ENCODE measurements at places on chromosomes 6 and 20.
A peak's percentile ranks its signal among the peaks of the same experiment; 100 is the strongest.

- DNase-seq: no peak
These were observed 29.0 kb upstream of the SRF start for GRCh38 chr6:43142101-43142500.

DNA sequence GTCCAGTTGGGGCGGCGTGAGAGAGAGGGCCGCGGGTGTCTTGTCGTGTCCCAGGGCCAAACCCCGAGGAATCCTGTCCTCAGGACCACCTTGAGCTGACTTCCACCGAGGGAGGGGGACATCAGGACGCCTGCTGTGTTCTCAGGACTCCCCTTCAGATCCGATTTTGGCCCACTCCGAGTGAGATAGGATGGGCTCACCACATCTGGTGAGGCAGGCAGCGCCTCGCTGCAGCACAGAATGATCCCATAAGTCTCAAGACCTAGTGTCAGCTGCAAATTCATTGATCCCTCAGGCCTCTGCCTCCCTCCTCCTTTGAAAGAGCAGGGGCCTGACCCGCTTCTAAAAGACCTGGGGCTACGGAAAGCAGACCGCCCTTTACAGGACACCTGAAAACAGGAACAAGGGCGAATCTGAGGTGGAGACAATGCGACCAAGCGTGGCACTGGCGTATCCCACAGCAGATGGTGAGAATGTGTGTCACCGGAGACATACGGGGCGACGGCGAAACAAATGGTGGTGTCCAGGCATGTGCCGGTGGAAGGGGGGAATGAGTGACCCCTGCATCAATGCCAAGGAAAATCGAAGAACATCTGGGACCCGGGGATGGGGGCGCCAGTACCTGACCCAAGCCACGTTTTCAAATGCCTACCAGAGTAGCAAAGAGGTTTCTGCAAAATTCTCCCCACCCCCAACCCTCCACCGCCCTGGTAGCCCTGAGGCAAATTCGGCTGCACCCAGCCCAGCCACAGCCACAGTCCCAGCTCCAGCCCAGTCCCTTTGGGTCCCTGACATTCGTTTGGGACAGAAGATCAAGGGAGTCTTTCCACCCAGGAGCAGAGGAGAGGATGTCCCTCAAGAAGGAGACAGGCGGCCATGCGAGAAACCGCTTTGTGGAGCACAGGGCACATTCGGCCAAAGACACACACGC, 162.1 kb upstream of the ZNF337 start:
- no peak for DNase-seq

DNA sequence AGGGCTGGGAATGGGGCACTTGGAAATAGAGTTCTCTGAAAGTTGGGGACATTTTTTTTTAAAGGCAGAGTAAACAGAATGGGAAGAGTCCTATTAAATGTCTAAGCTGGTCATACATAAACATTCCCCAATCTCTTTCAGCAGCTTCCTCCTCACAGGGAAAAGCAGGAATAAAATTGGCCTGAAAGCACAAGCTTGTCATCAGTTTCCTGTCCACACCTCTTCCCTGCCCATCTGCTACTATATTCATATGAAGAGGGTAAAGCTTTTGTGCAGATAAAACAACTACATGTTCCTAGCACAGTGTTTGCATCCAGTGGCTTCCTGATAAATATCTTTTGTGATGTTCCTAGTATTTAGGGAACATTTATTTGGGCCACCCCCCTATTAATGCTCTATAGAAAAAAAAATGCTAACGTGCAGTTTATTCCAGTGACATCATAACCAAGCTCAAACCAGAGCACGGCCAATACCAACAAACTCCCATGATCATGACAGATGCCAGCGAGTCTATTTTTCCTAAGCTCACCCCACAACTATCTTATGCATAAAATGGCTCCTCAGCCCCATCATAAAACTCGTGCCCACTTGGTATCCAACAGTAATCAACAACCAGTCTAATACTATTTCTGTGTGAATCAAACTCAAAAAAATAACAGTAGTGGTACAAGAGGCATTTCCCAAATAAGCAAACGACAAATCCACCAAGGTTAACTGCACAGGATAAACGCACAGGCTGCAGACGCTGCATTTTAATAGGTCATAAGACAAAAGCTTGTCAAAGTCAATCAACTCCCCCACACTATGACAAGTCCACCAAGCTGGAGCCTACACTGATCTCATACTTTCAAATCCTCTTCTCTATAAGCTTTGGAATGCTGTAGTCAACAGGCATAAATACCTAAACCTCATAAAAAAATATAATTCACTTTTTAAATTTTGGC, 95.3 kb downstream of the EPB41L2 start:
- no peak for DNase-seq

GRCh38 chr6:10553871-10554270, 32.7 kb downstream of the GCNT2 start:
- no peak for DNase-seq

DNA sequence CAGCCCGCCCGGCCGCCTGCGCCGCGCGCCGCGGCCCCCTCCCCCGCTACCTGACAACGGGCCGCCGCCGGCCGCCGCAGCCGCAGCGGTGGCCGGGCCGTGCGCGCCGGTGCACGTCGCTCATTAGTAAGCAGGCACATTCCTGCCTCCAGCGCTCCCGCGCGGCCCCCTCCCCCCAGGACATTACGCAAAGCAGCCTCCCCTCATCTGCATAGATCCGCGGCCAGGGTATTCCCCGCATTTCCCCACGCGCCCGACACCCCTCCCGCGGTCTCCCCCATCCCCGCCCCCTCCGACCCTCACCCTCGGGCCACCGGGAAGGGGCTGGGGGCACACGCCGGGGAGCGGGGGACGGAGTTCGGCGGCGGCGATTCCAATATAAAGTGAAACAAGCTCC, at the start of gene HIVEP2:
HIVEP2 (minus strand) TSS at position 128 of the 397 bp plus-strand sequence. CDS start 170,438 bp downstream, outside the sequence.
- peak; percentile 84 for DNase-seq

DNA sequence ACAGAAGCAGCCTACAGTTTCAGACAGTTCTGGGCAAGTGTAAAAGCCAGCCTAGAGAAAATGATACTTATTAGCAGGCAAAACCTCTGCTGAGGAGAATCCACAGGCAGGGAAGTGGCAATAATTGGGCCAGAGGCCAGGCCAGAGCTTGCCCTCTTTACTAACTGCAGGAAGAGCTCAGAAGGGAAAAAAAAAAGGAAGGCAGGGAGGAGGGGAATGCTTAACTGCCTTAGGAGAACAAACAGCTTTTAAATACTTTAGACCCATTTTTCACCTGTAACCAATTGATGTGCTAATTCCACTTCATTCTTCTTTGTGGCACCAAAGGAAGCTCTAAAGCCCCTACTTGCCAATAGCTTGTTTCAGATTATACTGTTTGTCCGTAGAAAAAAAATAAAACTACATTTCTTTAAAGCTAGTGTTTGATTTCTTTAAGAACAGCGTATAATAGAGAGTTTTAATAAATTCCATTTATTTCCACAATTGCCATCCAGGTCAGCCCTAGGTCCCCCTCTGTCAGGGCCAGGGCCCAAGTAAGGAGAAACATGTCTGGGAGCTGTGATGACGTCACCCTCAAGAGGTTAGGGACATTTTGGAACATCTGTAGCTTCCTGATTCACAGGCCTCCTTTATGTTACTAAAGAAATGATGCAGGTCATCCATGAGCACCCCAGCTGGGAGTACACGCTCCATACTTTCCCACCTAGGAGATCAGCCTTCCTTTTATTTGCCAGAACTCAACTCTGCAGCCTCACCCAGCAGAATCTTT, 384.3 kb downstream of the CDC5L start:
- no peak for DNase-seq

GRCh38 chr6:38178584-38178886, 359.0 kb downstream of the ZFAND3 start:
- no peak for DNase-seq

- DNase-seq: peak; percentile 86
These were observed 85.2 kb downstream of the MBOAT1 start for GRCh38 chr6:20126789-20127653.

DNA sequence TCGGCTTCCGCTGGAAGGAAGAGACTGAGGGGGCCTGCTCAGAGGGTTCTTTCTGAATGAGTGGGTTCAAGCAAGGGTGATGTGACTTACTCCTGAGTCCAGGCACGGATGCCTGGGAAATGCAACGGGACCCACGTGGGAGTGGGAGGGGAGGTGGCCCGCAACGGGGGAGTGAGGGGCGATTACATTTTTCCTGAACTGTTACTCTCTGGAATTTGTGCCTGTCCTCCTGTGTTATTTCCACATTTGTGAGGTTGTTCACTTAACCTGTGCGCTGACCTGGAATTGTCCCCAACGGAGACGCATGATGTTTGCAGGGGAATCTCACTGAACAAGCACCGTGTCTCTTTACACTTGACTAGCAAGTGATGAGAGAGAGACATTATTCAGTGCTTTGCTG, 209.4 kb downstream of the CDH4 start:
- DNase-seq: no peak

DNA sequence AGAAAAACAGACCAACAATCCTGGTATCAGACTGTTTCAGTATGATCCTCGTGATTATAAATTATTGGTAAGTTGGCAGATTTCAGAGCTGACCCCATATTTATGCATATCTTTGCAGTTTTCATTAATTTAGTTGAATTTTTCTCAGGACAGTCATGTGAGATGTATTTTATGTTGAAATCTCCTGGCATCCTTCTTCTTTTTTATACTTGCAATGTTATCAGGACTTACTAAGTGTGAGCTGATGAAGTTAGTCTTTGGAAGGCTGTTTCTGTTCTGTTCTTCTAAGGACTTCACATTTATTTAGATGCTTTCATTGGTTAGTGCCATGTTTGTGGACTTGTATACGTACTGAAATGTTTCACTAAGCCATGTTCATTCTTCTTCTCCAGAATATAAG, 17.2 kb downstream of the SMPDL3A start:
- DNase-seq: no peak

- DNase-seq: no peak
These were observed 3.1 kb upstream of the WFDC5 start for GRCh38 chr20:45118028-45118427.

DNA sequence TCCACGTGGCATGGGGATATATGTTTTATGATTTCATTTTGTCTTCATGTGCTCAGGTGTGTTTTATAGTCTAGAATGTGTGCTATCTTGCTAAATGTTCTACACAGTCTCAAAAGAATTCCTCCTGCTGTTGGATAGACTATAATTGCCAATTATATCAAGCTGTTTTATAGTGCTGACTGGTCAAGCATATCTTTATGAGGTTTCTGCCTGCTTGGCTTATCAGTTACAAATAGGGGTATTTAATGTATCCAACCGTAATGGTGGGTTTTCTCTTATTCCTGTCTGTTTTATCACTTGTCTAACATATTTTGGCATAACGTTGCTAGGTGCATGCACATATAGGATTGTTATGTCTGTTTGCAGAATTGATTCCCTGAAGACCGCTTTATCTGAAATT, 201.3 kb downstream of the EYS start:
- no peak for DNase-seq

GRCh38 chr6:159008656-159009288, 8.8 kb upstream of the RSPH3 start:
- no peak for DNase-seq

- DNase-seq: no peak
These were observed 170.8 kb downstream of the BCAS1 start for GRCh38 chr20:53899351-53900167.

- no peak for DNase-seq
These were observed 214.2 kb upstream of the PCSK2 start for GRCh38 chr20:17012546-17013226.

- DNase-seq: no peak
These were observed 124.7 kb upstream of the MARCKS start for GRCh38 chr6:113732384-113732966.

DNA sequence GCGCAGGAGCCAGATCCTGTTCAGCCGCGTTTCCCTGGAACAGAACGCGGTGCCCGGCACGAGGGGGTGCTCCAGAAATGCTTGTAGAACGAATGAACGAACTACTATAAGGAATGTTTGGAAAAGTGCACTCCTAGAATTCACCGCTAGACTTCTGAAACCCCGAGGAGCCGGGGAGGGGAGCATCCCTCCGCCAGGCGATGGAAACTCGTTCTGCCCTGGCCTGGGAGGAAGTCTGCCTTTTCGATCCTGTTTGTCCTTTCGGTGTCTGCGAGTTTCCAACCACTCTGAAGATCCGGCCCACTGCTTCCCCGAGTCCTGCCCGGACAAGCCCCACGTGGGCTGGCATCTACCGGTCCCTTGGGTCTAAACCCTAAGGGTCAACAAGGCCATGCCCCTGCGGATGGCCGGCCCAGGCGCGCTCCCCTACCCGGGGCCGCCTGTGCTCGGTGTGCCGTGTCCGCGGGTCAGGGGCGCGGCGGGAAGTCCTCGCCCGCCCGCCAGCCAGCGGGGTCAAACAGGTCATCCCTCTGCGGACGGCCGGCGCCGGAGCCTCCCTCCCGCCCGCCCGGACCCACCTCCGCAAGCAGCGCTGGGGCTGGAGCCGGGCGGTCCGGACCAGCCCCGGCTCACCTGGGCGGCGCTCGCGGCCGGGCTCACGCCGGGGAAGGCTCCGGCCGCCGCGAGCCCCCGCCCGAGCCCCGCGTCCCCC, 526 bp downstream of the SULF2 start:
- peak; percentile 44 for DNase-seq

GRCh38 chr6:104639668-104640067, 220.1 kb downstream of the HACE1 start:
- DNase-seq: no peak

DNA sequence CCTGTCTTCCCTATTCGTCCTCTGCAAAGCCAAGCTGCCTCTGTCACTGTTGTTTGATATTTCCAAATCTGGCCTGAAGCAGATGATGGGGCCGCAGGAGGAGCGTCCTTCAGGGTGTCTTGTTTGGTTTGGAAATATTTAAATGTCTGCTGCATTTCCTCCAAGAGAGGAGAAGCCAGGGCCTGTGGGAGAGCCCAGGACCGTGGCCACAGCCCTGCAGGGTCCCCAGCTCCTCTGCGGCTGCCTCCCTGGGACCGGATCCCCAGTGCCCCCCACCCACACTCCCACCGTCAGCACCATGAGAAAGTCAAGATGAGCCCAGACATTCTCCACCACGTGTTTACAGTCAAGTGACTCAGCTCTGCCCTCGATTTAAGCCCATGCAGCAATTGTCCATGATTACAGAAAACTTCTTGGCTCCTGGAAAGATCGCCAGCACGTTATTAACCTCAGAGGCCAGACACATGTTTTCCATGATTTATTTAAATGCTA, 18.2 kb downstream of the FOXF2 start:
- DNase-seq: no peak

- no peak for DNase-seq
These were observed 26.8 kb downstream of the KIF3B start for GRCh38 chr20:32304131-32304746.

DNA sequence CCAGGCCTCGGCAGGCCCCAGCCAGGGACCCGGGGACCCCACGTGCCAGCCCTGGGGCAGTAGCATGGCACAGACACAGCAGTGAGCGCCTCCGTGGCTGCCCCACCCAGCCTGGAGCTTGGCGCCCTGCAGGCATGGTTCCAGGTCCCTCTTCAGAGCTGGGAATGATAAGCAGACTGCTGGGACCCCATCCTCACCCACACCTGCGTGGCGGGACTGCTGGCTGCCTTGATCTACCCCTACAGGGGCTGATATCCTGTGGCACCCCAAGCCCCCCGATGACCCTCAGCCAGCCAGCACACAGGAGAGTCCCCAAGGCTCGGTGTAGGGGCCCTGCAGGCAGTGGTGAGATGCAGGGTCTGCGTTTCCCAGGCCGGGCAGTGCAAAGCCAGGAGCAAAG, 47.1 kb downstream of the YTHDF1 start:
- no peak for DNase-seq
